ENCODE measurements at places on chromosomes 12 and 14.

DNA sequence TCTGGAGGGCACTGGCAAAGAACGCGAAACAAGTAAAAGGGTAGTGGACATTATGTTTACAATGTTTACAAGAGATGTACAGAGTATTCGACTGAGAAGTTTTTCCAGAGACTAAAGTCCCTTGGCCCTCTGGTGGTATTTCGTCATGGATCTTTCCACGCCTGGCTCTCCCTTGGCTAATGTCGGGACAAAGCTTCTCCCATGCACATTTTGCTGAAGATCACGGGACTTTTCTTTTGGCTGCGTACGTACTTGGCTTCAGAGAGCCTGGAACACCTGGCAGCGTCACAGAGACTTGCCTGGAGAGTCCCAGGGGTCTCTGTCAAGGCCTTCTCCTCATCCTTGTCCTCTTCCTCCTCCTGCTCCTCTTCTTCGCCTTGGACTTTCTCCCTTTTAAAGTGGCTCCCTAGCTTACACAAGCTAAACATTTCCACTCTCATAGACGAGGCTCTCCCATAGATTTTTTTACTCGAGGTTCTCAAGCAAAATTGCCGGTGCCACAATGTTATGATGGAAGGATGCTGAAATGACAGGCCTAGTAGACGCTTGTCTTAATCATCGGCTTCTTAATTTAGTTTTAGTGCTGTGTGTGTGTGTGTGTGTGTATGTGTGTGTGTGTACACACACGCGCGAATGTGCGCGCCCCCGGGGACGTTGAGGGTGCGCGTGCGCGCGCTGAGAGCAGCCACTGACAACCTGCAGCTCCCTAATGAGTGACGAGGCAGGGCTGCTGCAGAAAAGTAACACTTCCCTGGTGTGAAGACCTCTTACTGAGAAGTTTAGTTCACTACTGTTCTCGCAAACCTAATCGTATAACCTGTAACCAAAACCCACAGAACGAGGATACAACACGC is 4.9 kb upstream of the FOXG1 start:
- no peak for DNase-seq

DNA sequence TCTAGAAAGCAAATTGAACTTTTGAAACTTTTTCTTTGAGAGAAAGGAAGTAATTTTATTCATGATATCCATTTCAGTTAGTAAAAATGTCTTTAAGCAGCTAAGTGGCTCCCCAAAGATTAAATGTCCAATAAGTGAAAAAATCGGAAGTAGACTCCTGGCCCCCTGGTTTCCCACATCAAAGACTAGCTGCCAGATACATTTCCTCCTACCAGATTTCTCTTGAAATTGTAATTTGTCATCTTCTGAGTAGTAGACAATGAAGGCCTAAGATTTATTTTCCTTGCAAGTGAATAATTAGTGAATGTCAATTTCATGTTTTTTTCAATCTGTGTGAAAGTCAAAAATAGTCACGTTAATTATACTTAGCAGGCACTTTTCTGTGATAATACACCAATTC is 321.9 kb downstream of the SYT1 start:
- no peak for DNase-seq

- no peak for DNase-seq
Measured at GRCh38 chr12:6380141-6381121, 3.5 kb upstream of the LTBR start.

- no peak for DNase-seq
Measured at GRCh38 chr14:36915081-36915480, 253.4 kb downstream of the PAX9 start.

DNA sequence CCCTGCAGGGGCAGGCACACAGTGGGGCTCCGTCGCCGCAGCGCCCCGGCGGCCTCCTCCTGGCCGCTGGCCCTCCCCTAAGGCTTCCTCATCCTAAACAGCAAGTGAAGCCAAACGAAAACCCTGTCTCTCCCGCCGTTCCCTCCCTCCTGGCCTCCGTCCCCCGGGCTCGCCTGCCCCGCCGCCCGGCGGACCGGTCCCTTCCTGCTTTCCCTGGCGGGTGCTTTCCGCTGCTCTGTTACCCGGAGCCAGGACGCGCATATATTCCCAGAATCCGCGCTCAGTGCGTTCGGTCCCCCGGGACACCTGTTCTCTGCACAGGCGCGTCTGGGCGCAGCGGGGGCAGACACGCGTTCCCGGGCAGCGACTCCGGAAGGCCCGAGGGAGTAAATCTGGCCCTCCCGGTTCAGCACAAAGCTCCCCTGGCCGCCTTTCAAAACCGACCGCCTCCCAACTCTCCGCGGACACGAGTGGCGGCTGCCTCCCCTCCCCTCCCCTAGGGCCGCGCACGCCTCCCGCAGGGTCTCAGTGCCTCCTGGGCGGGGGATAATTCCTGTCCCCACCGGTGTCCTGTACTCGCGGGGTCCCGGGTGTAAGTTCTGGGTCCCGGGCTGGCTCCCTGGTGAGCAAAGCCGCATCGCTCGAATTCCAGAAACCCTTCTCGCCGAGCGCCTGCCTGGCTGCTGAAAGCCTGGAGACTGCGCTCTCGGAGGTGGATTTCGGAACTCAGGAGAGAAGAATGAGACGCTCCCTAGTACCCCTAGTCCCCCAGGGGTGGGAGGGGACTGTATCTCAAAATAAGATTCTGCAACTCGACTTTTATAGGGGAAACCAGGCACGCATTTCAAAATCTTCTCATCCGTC is 21.4 kb upstream of the CEP170B start:
- no peak for DNase-seq

DNA sequence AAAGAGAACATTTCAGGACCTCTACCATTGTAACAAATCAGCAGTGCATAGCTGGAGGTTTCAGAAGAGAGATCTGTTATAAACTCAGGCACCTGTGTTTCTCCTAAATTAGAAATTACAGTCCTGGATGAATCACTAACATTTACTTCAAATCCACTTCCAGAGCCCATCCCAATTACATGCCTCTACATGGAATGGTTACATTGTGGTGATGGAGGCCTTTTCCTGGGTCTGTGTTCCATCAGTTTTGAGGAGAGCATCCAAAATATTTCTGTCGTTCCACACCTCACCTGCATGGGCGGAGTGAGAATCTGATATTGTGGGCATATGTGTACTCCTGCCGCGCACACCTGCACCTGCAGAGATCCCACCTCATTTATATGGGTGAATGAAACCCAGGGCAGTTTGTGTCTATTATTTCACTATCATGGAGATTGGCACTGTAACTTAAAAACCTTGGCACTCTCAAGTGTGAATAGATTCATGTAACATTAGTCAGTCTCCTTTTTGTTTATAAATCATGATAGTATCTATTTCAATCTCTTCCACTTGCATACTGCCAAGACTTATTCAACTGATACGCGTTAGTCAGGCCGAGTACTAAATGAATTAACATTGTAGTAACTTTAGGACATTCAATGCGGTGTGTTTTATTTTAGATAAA is 215.1 kb upstream of the FAR2 start:
- no peak for DNase-seq

DNA sequence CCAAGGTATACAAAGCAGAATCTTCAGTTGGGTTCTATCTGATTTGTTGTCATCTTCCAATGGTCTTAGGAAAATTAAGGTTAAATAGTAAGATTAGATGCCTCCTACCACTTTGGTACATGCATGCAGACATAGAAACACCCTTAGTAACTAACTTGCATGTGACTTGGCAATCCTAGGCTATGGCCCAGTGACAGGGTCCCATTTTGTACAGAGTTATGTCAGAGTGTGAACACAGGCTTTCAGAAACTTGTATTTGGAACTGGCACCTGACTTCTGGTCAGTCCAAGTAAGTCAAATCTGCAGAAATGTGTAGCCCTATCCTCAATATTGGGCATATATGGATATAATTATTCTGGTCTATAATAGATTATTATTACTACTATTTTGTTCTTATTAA is 53.1 kb downstream of the DAD1 start:
- no peak for DNase-seq

DNA sequence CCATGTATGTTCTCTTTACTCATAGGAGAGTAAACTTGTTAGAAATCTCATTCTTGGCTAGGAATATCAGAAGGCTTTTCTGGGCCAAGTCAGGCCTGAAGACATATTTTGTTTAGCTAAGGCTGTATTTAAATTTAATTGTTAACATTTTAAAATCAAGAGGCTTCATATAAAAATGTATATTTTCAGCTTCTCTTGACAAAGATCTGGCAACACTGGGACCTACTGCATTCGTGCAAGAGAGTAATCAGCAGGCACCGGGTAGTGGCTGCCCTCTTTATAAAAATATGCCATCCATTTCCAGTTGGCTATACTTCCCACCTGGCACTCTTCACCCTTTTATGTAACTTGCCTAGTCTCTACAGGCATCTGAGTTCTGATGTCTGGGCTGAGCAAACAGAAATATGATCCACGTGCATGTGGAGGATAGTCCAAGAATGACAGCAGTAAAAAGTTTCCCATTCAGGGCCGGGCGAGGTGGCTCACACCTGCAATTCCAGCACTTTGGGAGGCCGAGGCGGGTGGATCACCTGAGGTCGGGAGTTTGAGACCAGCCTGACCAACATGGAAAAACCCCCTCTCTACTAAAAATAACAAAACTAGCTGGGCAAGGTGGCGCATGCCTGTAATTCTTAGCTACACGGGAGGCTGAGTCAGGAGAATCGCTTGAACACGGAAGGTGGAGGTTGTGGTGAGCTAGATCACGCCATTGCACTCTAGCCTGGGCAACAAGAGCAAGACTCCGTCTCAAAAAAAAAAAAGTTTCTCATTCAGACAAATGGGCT is 2.0 kb upstream of the SOS2 start:
- peak; percentile 19 for DNase-seq

- no peak for DNase-seq
Measured at GRCh38 chr12:75748136-75748535, 236.7 kb upstream of the KRR1 start.

DNA sequence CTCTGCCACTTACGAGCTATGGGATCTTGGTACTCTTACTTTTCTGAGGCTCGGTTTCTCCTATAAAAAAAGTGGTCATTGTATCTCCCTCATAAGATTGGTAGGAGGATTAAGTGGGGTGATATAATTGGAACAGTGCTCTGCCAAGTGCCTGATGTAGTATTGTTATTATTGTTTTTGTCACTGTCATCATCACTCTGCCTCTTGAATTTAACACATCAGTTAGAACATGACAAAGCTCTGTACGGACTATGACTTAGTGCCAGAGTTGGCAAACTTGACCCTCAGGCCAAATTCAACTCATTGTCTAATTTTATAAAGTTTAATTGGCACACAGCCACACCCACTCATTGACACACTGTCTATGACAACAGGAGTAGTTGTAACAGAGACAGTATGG is 229.0 kb upstream of the NOS1 start:
- no peak for DNase-seq

DNA sequence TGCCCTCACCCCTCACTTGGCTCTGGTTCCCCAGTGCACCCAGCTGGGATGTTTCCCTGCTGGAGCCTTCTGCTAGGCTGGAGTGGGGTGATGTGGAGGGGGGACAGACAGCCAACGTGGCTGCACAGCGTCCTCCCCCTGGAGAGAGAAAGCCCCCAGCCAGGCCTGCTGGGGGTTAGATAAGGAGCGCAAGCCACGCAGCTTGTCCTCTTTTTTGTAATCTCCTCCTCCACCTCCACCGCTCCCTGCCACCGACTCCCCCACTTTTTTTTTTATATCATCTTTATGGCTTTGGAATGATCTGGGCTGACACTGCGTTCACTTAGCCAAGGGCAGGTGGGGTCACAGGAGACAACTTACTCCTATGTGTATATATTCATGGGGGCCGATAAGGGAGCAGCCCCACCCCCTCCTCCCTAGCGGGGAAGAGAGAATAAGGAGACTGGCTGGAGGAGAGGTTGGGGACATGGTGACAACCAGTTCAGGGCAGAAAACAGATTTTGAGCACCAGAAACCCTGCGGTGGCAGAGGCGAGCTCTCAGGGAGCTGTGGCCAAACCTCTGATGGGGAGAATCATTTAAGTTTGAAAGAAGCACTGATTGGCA is 169.9 kb upstream of the LHX5 start:
- no peak for DNase-seq

GRCh38 chr14:98477935-98478334 is 794.1 kb downstream of the BCL11B start:
- DNase-seq, result no peak

DNA sequence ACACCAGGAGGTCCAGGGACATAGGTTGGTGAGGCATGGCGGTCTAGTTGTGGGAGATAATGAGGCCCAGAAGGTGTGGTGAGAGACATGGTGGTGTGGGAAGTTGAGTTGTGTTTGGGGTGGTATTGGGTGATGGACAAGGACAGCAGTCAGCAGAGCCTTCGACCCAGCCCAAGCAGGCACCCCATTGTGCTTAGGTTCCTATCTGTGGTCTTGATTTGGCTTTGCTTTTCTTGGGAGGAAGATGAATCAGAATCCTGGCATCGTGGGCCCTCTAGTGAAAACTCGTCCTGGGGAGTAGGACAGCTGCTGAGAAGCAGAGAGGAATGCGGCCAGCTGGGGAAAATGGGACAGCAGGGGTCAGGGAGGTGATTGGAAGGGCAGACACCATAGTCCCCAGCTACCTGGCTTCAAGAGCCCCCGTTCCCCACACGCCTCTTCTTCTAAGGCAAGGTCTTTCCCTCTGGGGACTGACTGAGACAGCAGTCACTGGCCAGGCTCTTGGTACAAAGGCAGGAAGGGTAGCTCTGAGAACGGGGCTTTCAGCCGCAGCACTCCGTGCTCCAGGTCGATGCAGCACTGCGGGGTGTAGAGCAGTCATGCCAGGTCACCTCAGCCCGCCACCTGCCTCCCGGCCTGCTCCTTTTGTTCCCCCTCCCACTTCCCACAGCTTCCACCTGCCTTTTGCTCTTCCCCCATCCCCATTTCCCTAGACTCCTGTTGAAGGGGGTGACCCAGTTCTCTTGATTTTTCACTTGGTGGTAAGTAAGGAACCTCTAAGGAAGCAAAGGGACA is 7.9 kb downstream of the NRIP2 start:
- no peak for DNase-seq

GRCh38 chr14:73725116-73726024 is 11.2 kb upstream of the PNMA1 start:
- DNase-seq, result no peak

GRCh38 chr14:24335461-24336171 is 745 bp upstream of the ADCY4 start:
- no peak for DNase-seq

GRCh38 chr12:19643635-19644034 is 204.3 kb downstream of the AEBP2 start:
- DNase-seq, result no peak

- DNase-seq, result no peak
Measured at GRCh38 chr12:75526655-75527511, 15.5 kb upstream of the KRR1 start.

GRCh38 chr14:89207925-89208328 is 209.1 kb downstream of the FOXN3 start:
- DNase-seq, result no peak

Measured in activated T-helper 9 cell treated with anti-CD3 and anti-CD28 coated beads, Interleukin-2, amount 50 U/mL, for 16 hours (primary cell).